ENCODE measurements at places on chromosomes 4 and X. TPM values are rescaled to one million over a fixed set of nuclear protein-coding genes. Genes with fewer than 3 reads are reported as not detected.
A peak's percentile ranks its signal among the peaks of the same experiment; 100 is the strongest.

FRAS1 gene
- 18.0 TPM for total RNA-seq

DNA sequence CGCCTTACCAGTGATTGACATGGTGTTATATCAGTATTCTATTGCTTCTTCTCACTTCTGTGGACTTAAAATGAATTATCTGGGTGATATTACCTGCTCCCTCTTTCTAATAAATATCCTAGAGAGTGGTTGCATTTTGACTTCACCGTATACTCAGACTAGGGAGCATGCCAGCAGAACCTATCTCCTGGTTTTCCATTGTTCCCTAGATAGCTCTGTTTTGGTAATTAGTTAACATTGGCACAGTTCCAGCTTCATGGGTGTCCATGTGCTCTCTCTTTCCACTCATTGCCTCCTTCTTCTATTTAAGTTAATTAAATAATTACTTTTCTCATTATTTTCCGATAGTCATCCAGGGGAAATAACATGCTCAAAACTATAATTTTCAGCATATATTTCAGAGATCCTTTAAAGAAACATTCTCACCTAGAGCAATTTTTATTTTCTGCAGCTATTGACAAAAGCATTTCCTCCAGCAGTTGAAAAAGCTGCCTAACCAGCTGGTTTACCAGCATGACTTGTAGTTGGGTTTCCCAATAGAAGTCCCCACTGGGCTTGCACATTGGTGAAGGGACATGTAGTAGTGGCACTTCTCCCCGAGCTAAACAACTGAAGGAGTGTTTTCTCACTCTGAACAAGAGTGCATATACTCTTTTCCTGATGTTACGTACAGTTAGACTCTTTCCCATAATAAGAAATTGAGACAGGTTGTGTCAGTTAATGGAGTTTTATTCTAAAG is 27.9 kb upstream of the PAPSS1 start:
- no peak for DNase-seq
- no peaks in the 10 kb centered on the region for H3K36me3 ChIP-seq
- H3K4me1 ChIP-seq, result peaks cover 6% of the 10 kb centered on the region
- peaks cover 12% of the 10 kb centered on the region for H3K27me3 ChIP-seq
- no peak overlapping the region for H3K4me3 ChIP-seq
- no peak overlapping the region for H3K27ac ChIP-seq

DNA sequence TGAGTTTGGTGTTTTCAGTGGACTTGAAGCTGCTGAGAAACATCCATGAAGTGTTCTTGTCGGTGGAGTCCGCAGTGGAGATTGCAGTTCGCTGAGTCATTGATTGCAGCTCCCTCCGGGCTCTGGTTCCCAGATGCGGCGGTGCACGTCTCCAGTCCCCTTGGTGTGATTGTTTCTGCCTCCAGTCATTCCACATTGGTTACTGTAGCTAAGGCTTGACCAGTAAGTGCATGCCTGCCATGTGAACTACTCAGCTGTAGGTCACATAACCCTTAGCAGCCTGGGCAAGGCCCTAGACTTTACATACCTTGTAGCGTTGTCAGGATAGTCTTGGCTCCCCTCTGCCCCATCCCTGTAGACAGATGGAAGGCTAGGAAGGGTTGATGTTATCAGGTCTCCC is 53.8 kb upstream of the CLCN4 start:
- no peak overlapping the region for H3K4me3 ChIP-seq
- H3K36me3 ChIP-seq, result peaks cover 15% of the 10 kb centered on the region
- DNase-seq, result no peak
- H3K27ac ChIP-seq, result peak overlapping the region; percentile 43

COL4A6 gene
- 4.5 TPM for total RNA-seq

GRCh38 chrX:47619486-47620302 is at the start of gene SYN1:
SYN1 (minus strand) TSS chrX:47619857; CDS start chrX:47619728, 129 bp downstream.
- H3K27ac ChIP-seq, result no peak within 1 kb of the TSS
- H3K36me3 ChIP-seq, result no peaks in the 10 kb centered on the region
- peaks cover 11% of the 10 kb centered on the region for H3K4me1 ChIP-seq
- peak within 1 kb of the TSS; percentile 52 for H3K4me3 ChIP-seq

DNA sequence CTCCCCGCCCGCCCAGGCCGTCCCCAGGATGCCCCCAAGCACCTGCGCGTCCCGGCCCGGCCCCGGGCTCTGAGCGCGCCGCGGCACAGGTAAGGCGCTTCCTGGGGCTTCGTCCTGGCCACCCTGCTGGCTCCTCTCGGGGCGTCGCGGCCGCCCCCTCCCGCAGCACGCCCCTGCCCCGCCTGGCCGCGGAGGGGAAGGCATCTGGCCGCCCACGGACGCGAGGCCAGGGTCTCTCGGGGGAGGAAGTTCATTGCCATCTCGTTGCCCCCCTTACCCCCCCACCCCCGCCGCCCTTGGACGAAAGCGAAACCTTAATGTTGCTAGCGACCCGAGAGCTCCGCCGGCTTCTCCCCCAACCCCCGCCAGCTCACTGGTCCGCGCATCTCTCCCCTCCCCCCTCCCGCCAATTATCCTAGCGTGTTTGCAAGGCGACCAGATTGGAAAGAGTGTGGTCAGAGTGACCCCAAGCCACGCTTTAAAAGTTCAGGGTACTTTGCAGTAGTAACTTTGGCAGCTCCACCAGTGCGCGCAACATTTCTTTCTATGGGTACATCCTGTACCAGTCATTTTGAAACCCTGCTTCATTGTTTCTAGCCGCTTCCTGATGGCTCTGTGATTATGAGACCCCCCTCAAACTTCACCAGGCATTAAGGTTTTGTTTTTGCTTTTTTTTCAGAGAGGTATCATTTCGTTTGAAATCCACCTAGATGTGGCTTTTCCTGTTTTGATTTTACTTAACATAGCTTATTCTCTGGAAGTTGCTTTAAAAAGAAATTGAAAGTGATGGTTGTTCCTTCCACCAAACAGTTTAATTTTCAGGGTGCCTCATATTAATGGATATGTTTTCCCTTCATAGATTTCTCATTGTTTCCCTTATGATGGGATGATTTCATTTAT is 626 bp downstream of the TBC1D1 start:
- no peak for DNase-seq
- H3K4me1 ChIP-seq, result peaks cover 11% of the 10 kb centered on the region
- H3K36me3 ChIP-seq, result no peaks in the 10 kb centered on the region
- peaks cover 18% of the 10 kb centered on the region for H3K27me3 ChIP-seq

GRCh38 chrX:46713672-46714490 is 45.0 kb downstream of the SLC9A7 start:
- DNase-seq, result no peak
- H3K27me3 ChIP-seq, result no peaks in the 10 kb centered on the region
- H3K4me3 ChIP-seq, result no peak overlapping the region
- peaks cover 3% of the 10 kb centered on the region for H3K36me3 ChIP-seq
- no peak overlapping the region for H3K27ac ChIP-seq

RS1 gene
- total RNA-seq, result not detected

DNA sequence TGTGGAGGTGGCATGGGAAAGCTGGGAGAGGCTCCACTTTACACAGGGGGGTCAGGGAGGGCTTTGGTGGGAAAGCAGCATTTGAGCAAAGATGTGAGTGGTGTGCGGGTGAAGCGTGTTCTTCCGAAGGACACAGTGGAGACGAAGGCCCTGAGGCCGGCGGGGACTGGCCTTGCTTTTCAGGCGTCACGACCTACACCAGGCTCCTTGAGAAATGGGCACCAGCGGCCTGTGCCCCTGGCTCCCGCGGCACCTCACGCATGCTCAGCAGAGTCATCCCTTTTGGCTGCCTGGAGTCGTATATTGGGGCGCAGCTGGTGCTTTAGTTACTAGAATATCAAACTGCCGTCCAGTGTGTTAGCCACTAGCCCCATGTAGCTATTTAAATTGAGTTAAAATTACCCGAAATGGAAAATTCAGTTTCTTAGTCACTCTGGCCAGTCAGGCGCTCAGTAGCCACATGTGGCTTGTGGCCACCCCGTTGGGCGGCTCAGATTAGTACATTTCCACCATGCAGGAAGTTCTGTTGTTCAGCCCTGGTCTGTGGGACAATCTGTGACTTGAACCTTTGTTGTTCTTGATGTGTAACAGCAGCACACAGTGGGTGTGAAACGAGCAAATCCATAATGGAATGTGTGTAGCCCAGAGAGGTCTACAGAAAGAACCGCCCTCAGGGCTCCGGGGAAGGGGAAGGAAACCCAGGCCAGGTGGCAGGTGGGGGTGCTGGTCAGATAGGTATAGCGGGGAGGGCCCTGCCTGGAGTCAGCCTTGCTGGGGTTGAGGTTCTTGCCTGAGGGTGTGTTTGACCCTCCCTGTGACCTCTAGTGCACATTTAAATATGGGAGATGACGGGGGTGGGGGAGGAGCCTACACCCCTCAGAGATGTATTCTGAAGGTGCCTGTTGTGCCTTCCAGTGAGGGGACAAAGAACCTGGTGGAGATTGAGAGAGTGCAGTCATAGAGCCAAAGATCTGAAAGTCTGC is 30.4 kb downstream of the TBC1D14 start:
- no peak overlapping the region for H3K4me3 ChIP-seq
- H3K27me3 ChIP-seq, result no peaks in the 10 kb centered on the region
- DNase-seq, result no peak
- no peak overlapping the region for H3K27ac ChIP-seq
- H3K36me3 ChIP-seq, result peaks cover 1% of the 10 kb centered on the region

ZCCHC18 gene
- 6.8 TPM for total RNA-seq

- peaks cover 34% of the 10 kb centered on the region for H3K4me1 ChIP-seq
- no peak for DNase-seq
- no peak overlapping the region for H3K27ac ChIP-seq
Observed at GRCh38 chr4:24595659-24596058, 11.3 kb upstream of the DHX15 start.

Measured in chondrocyte (in vitro differentiated cells).